ENCODE measurements at places on chromosomes 2 and 18.

- DNase-seq, result no peak
Observed at GRCh38 chr2:135657806-135658582, 83.7 kb upstream of the UBXN4 start.

- DNase-seq, result no peak
Observed at GRCh38 chr18:62974928-62975675, 259.8 kb downstream of the PHLPP1 start.

DNA sequence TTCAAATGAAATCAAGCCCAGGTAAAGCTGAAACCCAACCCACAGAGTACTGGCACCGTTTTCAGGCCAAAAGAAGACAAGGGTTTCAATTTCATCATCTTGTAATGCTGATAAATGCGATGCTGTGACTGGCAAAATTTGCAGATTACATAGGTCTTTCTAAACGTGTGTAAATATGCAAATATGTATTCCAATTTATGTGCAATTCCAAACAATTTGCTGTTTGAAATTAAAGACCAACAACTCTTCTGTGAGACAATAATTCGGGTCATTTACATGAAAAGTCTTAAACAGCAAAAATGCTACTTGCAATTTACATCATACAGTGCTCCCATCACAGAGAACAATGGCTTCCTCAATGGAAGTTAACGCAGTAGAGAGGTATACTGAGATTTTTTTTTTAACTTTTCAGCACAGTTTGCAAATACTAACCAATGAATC, 2.8 kb upstream of the ZNF532 start:
- DNase-seq, result no peak

GRCh38 chr18:60667016-60667415, 294.4 kb upstream of the MC4R start:
- DNase-seq, result no peak

- DNase-seq, result no peak
Observed at GRCh38 chr2:234905547-234906265, 46.1 kb upstream of the SH3BP4 start.

GRCh38 chr18:62360805-62361204, 35.7 kb downstream of the TNFRSF11A start:
- no peak for DNase-seq

DNA sequence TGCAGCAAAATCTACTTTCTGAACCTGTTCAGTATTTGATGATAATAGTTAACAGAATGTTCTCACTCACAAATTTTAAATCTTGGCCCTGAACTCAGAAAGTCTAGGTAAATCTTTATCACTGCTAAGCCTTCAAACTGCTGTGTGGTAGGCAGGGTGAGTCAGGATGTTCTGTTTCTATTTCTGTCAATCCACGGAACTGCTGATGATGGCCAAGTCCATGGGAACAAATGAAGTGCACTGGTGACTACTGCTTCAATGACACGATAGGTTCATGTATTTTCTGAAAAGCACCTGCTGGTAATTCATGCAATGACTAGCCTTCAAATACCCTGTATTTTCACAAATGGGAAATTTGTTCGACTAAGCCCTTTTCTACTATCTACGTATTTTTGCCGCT, 14.2 kb downstream of the NIFK start:
- no peak for DNase-seq

DNA sequence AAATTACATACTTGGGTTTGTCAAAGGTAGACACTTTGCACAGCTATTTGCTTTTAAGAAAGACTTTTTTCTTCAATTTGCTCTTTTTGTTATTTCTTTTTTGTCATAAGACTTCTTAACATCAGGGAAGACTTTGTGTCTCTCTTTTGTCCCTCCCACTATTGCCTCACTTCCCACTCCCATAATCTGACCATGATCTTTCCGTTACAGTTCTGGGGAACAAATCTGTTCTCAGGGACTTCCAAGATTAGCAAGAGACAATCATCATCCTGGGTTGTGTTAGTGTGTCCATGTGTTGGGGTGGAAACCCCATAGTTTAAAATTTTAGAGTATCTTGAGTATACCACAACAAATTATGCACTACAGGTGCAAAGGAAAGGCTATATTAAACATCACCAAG, 75.3 kb downstream of the REV1 start:
- DNase-seq, result no peak

DNA sequence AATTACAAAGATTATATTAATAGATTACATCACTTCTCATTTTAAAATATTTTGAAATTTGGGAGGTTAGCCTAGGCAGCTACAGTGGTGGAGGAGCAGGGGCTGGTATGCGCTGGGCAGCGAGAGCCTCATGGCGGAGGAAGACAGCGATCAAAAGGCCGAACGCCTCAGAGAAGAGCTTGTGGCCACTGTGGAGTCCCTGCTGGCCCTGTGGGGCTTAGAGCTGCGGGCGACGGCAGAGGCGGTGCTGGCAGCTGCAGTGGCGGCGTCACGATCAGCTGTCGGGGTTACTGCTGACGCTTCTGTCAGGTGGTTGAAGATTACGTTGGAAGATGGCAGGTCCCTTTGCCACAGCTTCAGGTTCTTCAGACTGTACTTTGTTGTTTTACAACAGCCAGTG, 87.4 kb downstream of the ROCK2 start:
- DNase-seq, result no peak

- no peak for DNase-seq
Observed at GRCh38 chr2:37586663-37587317, 84.7 kb downstream of the CDC42EP3 start.

GRCh38 chr2:25951071-25951547, 31.2 kb downstream of the KIF3C start:
- DNase-seq, result peak; percentile 85

GRCh38 chr2:10240161-10240681, 62.5 kb upstream of the HPCAL1 start:
- DNase-seq, result no peak

DNA sequence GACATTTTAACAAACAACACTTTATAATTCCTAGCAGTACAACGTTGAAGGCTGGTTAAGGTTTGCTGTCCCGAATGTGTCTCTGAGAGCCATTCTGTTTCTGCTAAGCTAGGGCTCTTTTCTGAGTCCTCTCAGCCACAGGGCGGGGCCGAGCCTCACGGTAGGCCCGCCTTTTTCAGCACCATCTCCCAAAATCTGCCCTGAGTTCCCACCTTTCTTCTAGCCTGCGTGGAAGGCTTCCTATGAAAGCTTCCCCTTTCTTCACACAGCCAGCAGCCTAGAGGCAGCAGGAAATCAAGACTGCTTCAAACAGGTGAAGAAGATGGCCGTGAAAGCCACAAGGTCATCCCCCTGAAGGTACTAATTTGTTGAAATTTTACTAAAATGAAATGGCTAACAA, 255.5 kb downstream of the CDH2 start:
- DNase-seq, result no peak

GRCh38 chr18:62566199-62566598, 43.4 kb downstream of the ZCCHC2 start:
- DNase-seq, result no peak

- DNase-seq, result no peak
Observed at GRCh38 chr2:23244617-23245016, 140.4 kb upstream of the KLHL29 start.

- no peak for DNase-seq
Observed at GRCh38 chr2:210964141-210964764, 407.9 kb downstream of the CPS1 start.

DNA sequence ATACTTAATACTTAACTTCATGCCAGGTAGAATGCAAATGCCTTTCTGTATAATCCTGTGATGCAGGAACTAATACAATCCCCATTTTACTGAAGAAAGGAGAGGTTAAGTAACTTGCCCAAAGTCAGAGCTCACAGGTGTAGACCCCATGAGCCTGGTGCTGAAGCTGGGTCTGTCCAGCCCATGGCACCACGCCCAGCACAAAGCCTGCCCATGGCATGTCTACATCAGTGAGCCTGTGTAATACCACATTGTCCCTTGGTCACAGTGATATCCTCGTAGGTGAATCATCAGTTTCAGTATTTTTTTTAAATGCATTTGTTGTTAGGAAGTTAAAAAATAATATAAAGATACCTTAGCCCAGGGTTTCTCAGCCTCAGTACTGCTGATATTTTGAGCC, 69.9 kb upstream of the MCFD2 start:
- DNase-seq, result no peak

DNA sequence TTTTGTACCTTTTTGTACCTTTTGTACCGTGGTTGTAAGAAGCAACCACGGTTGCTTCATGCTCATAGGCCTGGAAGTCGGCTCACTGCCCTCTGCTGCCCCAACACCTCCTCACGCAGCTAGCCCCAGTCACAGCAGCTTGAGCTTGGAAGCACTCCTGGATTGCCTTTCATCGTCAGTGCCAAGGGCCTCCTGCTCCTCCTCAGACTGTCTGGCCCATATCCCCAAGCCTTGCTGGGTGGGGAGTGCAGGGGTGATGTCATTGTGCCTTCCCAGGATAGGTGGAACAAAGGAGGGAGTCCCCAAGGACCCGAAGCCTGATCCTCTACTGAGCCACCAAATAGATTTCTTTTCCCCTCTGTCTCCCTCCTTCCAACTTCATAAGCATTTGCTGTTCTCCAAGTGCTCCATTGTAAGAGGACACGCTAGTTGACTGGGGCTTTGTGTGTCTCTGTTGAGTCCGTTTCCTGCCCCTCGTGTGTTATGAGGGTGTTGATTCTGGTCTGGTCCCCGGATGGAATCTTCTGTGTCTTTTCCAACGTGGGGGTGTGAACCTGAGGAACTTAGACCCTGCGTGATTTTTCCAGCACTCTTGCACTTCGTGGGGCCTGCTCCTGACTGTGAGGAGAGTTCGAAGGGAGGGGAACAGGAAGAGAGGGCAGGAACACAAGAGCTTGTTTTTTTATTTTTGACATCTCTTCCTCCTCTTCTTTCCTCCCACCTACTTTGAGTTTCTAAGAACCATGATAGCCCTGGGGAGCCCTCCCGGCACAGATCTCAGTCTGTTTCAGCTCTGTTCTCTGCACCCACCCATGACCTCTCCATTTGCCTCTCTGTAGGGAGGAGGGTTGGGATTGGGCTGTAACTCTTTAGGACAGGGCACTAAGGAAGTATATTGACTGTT, 127.2 kb upstream of the EML6 start:
- no peak for DNase-seq

GRCh38 chr2:1219901-1220573, 193.2 kb upstream of the TPO start:
- no peak for DNase-seq

DNA sequence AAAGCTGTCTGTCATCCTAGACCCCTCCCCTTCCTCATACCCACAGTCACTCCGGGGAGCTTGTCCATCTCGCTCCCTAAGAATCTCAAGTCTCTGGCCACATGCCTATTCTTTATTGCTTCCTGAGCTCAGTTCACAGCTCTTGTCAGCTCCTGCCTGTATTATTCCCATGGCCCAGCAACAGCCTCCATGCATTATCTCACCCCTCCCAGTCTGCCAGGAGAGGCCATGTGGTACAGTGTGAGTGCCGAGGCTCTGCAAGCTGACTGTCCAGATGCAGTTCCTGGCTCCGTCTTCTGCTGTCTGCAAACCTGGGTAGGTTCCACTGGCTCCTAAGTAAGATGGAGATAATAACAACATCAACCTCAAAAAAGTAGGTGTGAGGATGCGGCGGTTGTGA, 79.7 kb downstream of the MRPS9 start:
- DNase-seq, result no peak

- no peak for DNase-seq
Observed at GRCh38 chr2:72104821-72105588, 42.7 kb downstream of the CYP26B1 start.

- no peak for DNase-seq
Observed at GRCh38 chr2:207039225-207039624, 99.9 kb downstream of the CPO start.

DNA sequence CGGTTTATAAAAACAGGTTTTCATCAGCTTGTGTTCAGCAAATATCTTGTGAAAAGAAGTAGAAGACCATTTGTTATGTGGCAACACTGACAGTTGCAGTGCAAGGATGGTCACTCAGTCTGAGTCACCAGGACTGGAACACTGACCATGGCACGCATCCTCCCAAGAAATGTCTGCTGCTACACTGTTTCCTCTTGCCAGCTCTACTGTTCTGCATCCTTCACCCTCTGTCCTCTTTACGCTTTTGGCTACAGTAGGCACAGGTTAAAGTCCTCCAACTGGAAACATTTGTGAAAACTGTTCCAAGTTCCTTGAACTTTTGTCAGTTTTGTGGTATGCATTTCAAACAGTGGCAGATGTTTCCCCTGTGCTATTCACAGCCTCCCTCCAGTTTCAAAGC, 39.4 kb downstream of the OSR1 start:
- no peak for DNase-seq
